NT2/D1 (cell line): ENCODE measurements at places on chromosomes 11 and 22.

- no peak for DNase-seq
Measured at GRCh38 chr22:24816806-24817205, 10.8 kb downstream of the SGSM1 start.

DNA sequence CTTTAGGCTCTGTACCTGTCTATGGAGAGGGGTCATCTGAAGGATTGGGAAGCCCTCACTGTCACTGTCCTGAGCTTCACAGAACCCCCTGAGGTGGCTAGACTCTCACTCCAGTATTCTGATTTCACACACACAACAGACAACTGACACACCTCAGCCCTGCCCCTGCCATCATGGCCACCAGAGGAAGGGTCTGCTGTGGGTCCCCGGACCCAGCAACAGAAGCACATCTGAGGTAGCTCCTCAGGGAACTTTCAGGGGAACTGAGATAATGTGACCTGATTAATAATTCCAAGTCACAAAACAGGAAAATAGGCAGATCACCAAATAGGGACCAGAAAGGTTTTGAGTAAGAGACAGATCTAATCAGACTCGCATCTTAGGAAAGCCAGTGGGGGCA, 7.5 kb upstream of the C22orf39 start:
- no peak for DNase-seq

- DNase-seq: peak; percentile 55
Measured at GRCh38 chr22:48574776-48575617, 1252.7 kb downstream of the BRD1 start.

DNA sequence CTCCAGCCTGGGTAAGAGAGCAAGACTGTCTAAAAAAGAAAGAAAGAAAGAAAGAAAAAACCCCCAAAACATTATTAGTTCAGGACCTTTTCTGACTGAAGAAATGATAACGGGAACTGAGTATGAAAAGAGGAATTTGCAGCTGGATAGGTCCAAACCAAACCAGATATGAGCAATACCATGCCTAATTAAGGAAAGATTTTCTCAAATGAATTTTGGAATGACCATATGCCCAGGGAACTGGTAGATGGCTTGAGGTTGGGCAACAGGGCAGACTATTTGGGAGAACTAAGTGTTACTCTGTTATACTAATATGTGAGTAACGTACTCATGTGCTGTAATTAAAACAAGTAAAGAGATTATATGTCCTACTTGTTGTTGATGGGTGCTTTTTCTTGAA, 186.1 kb downstream of the TMEM135 start:
- no peak for DNase-seq

GRCh38 chr22:24330636-24331035, 60.0 kb downstream of the SPECC1L start:
- DNase-seq: no peak
